ENCODE measurements at places on chromosomes 1 and 21. TPM values are rescaled to one million over a fixed set of nuclear protein-coding genes. Genes with fewer than 3 reads are reported as not detected.

The GFI1 gene
- under 0.01 TPM for total RNA-seq

The NHLH1 gene
- total RNA-seq = not detected

The PDE9A gene
- not detected for total RNA-seq

The TRIM17 gene
- under 0.01 TPM for total RNA-seq

The OR2T33 gene
- total RNA-seq = not detected

The GSTM5 gene
- total RNA-seq = 1.8 TPM

The KRTAP21-2 gene
- not detected for total RNA-seq

The KRTAP11-1 gene
- total RNA-seq = not detected

The OR2G6 gene
- not detected for total RNA-seq

The C1QTNF12 gene
- total RNA-seq = 0.92 TPM

The AKR7A2 gene
- total RNA-seq = 64.4 TPM

The GUCA2B gene
- not detected for total RNA-seq

The PGBD5 gene
- total RNA-seq = not detected

The HENMT1 gene
- 2.1 TPM for total RNA-seq

The ELAPOR1 gene
- 0.89 TPM for total RNA-seq
